Dermis blood vessel endothelial cell (primary cell): ENCODE measurements at places on chromosomes 6 and 20. TPM values are rescaled to one million over a fixed set of nuclear protein-coding genes. Genes with fewer than 3 reads are reported as not detected.
A peak's percentile ranks its signal among the peaks of the same experiment; 100 is the strongest.

DNA sequence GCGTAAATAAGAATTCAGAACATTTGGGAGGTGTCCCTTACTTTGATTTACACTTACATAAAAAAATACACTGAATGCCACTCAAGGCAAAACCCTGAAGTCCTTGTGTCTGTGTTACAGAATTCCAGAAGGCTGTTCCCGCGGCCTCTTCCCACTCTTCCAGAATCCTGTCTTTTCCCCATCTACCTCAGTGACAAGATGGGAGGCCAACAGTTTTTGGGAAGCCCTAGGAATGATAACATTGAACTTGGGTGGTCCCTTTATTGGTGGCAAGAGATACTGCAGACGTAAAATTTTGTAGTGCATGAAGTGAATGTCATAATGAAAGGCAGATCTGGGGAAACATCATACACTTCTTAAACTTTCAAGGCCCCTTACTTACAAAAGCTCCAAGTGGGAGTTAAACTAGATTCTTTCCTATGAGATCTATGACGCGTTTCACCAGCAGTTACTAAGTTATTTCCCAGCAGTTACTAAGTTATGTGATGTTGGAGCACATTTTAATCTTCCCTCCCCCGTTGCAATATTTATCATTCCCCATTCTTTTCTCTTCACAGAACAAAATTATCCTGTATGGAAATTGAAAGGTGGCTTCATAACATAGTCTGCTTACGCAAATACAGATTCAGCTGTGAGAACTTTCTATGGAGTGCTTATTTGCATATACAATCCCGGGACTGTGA lies 79.5 kb downstream of the BCAS1 start:
- DNase-seq = no peak

TNFRSF21 gene
- total RNA-seq = 56.0 and 71.9 TPM in 2 replicates

DNA sequence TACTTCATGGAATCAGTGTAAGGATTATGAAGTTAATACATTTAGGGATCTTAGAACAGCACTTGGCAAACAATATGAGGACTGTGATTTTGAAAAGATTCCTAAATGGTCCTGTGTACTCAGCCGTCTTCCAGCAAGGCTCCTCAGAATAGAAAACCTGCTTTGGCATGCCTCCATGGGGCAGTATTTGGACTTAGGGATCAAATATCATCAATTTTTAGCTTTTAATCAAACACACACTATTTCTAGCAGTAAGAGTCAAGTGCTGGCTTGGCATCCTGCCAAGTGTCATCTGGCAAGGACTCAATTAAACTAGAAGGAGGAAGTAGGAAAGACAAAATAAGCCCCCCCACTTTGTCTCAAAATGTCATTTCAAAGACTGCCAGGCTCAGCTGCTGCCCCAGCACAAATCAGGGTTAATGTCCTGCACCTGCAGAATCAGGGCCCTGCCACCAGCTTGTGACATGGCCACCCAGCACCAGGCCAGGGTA lies 40.8 kb downstream of the IYD start:
- DNase-seq = peak; percentile 38

DNA sequence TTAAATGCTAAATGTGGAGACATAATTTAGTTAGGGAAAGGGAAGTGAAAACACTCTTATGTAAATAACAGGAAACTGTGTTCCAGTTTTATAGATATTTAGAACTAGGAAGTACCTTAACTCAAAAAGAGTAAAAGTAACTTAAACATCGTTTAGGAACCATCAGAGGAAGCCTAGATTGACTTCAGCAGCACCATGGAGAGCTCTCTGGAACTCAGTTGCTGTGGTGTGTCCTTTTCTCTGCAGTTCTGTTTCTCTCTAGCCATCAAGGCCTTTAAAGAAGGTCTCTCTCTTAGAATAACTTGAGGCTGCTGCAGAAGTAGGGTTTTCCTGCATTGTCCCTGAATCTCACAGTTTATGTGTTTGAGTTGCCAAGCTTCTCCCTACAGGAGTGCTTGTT lies 26.9 kb downstream of the CLVS2 start:
- no peak for DNase-seq

DNA sequence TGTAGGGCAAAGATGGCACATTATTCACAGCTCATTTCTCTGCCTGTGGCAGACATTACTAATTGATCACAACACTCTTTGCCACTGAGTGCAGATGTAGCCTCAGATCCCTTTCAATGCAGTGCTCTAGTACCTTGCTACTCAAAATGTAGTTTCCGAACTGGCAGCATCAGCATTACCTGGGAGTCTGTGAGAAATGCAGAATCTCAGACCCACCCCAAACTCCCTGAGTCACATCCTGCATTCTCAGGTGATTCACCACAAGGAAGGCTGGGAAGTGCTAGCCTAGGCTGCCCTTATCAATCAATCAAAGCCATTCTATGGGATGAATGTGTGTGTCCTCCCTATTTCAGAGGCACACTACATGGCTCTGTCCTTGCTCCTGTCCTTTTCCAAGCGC lies 58.5 kb downstream of the PCNA start:
- DNase-seq = peak; percentile 52

- no peak for DNase-seq
These were observed 224.8 kb upstream of the JAG1 start for GRCh38 chr20:10898552-10898951.

C2 gene
- not detected in 2 replicates for total RNA-seq

ANKS1A gene
- 53.6 and 75.7 TPM in 2 replicates for total RNA-seq

DNA sequence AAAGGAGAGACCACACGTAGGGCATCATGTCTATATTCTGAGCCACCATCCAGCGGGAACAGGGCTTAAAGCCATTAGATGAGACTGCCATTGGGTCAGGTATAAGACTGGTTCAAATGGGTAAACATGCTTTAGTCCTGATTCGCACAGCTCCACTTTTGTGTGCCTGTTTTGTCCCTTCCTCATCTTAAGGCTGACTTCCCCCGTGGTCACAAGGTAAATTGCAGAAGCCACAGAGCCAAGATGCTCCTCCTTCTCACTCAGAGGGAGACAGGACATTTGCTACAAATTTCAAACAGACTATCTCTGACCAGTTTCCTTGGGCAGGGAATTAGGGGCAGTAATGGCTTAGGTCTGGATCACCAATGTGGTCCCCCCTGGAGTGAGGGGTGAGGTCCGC lies 11.4 kb upstream of the IFNGR1 start:
- no peak for DNase-seq

GRCh38 chr6:122817358-122817757 lies 28.3 kb downstream of the SMPDL3A start:
- DNase-seq = no peak

TAAR1 gene
- total RNA-seq = not detected in 2 replicates

DNA sequence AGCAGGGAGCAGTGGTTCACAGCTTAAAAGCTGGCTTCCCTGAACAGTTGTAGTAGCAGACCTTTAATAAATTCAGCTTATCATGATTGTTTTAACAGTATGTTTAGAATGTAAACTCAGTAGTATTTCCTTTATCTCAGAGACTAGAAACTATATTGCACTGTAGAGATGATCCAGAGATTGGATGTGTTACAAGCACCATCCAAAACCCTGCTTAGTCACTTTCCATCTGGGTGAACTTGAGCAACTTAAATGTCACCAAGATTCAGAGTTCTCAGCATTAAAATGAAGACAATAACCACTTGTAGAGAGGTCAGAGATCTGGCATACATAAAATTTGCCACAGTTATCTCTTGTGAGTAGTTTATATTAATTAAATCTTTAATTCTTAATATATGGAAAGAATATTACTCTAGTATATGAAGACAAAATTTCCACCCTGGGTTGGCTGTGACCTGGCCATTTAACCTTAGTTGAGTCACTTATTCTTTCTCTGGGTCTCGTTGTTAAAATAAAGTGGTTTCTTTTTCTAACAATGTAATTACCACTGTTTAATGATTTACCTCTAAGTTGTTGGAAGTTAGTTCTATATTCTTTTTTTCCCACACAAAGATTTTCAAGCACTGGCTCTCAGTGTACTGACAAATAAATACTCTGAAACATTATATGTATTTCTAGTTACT lies 239.2 kb upstream of the FKBP1C start:
- no peak for DNase-seq

SGK2 gene
- 0.23 and 0.34 TPM in 2 replicates for total RNA-seq

GRCh38 chr6:44261581-44261980 lies 3.8 kb downstream of the NFKBIE start:
- no peak for DNase-seq

DNA sequence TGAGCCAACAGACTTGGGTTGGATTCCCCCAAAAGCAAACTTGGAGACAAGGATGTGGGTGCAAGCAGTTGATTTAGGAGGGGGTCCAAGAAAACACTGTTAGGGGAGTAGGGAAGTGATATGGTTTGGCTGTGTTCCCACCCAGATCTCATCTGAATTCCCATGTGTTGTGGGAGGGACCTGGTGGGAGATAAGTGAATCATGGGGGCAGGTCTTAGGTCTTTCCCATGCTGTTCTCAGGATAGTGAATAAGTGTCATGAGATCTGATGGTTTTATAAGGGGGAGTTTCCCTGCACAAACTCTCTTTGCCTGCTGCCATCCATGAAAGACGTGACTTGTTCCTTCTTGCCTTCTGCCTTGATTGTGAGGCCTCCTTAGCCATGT lies 542.6 kb downstream of the DHX35 start:
- no peak for DNase-seq

GRCh38 chr6:13124131-13124530 lies 204.2 kb downstream of the TBC1D7 start:
- DNase-seq = no peak

DNA sequence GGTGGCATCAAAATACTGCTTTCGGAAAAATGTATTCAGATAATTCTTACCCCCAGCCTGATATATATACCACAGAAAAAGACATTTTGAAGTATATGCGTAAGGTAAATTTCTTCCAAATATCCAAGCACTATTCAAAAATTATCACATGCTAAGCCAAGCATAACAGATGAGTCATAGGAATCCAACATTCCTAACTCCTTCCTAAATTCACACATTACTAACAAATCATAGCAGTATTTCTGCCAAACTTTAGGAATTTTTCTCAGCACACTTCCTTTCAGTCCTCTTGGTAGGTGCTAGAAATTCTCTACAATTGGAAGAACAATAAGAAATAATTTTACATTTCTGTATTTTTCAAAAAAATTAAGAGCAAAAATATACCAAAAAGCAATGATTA lies 417.5 kb downstream of the EYS start:
- DNase-seq = peak; percentile 72

DNA sequence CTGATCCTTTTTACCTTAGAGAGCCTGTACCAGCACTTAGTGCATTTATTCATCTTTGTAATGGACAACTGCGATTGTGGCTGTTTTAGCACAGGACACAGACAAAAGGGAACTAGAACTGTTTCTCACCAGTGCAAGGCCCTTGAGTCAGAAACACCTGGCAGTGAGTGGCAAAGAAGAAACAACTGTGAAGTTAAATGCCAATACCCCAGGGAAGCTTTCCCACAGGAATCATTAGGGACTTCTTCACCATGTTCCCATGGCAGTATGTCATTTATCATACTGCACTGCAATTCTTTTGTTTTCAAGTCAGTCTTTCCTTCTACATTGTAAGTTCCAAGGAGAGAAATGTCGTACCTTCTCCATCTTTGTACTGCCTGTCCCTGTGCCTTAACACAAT lies 28.6 kb upstream of the CDYL start:
- no peak for DNase-seq

DNA sequence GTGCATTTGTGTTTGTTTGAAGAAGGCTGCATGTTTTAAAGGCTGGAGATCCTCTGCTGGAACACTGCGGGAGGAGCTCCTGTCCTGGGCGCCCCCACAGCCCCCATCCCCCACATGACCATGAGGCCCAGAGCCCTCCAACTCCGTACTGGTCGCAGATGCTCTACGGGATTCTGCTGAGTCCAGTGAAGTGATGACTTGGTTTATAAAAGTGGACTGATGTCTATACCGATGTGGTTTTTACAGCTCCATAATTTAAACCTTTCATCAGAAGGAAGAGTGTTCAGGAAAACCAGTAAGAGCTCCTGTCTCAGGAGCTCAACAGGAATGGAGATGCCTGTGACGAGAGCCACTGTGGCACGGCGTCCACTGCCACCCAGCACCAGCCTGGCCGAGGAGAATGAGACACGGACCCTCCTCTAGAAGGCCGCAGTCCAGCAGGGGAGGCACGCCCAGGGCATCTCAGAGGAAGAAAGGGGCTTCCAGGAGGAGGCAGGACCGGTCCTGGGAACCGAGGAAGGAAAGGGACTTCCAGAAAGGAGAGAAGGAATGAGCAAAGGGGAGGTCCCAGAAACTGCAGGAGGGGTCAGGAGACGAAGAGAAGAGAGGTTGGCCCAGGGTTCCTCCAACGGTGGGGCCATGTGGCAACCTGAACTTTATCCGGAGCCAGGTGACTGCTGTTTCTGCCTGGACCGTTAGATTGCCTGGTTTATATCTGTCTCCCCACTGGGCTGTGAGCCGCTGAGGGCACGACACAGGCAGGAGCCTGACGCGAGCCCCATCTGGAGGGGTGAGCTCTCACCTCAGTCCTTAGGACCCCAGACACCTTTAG lies 26.9 kb downstream of the BFSP1 start:
- DNase-seq = no peak

EYA4 gene
- total RNA-seq = under 0.01 and 0.09 TPM in 2 replicates

DNA sequence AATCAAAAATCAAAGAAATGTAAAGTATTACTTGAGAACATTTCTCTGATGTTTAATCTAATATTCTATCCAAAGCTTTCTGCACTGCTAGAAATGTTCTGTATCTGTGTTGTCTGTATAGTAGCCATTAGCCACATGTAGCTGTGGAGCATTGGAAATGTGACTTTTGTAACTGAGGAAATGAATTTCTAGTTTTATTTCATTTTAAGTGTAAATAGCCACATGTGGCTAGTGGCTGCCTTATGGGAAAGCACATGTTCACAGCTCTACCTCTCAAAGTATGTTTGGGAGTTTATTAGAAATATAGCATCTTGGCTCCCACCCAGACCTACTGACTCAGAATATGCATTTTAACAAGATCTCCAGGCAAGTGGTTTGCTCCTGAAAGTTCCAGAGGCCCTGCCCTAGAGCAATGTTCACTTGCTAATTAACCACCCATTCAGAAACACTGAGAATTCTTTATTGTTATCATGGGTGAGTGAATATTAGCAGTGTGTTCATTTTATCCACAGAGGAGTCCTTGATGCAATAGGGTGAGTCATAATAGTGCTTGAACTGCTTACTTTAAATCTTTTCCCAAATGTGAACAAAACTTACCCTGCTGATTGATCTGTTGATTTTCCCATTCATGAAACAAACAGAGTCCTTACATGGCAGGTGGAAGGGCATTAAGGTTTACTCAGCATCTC lies 282.7 kb downstream of the PLCB1 start:
- peak; percentile 8 for DNase-seq

GRCh38 chr6:372336-372911 lies 19.1 kb upstream of the IRF4 start:
- DNase-seq = no peak

FOXS1 gene
- 0.09 TPM in 1 of 2 replicates, not detected in the other for total RNA-seq

GRCh38 chr20:33568378-33568777 lies 78.5 kb downstream of the CBFA2T2 start:
- DNase-seq = peak; percentile 43

- DNase-seq = no peak
These were observed 568.7 kb upstream of the NOX3 start for GRCh38 chr6:156024339-156024738.

- DNase-seq = no peak
These were observed 340 bp upstream of the VARS2 start for GRCh38 chr6:30913721-30914075.

NXT1 gene
- 24.8 and 36.2 TPM in 2 replicates for total RNA-seq

GPR6 gene
- total RNA-seq = not detected in 2 replicates
